Testis (tissue), 5 donors: ENCODE measurements at places on chromosomes 16 and 17. TPM values are rescaled to one million over a fixed set of nuclear protein-coding genes. Genes with fewer than 3 reads are reported as not detected.
A peak's percentile ranks its signal among the peaks of the same experiment; 100 is the strongest.

DPEP2 gene
- total RNA-seq: 3.0 TPM

NPW gene
- total RNA-seq: 8.2 TPM

DNA sequence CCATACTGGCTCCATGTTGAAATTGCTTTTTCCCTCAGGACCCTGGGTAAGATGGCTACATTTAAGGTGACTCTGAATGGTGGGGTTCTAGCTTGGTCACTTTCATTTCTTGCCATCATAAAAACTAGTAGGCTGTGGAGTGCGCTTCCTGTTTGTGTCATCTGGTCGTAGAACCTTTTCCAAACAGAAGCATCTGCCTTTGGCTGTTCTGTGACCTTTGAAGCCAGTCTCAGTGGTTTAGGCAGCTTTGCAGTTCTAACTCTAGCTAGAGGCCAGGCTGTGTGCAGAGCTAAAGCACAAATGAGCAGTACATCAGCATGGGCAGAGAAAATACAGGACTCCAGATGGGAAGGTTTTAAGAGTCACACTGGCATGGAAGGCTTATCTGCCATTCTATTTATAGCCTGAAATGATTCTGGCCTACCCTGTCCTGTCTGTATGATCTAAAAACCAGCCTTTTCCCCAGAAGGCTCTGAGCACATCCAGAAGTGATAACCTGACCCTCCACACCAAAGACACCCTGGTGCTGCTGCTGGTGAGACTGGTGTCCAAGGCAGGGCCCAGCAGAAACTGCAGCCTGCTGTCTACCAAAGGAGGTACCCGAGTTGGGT lies 8.6 kb downstream of the ESRP2 start:
- no peaks in the 10 kb centered on the region for H3K36me3 ChIP-seq
- H3K4me3 ChIP-seq: no peak overlapping the region
- H3K27ac ChIP-seq: no peak overlapping the region
- no peaks in the 10 kb centered on the region for H3K27me3 ChIP-seq
- no peaks in the 10 kb centered on the region for H3K4me1 ChIP-seq
- DNase-seq: no peak

DNA sequence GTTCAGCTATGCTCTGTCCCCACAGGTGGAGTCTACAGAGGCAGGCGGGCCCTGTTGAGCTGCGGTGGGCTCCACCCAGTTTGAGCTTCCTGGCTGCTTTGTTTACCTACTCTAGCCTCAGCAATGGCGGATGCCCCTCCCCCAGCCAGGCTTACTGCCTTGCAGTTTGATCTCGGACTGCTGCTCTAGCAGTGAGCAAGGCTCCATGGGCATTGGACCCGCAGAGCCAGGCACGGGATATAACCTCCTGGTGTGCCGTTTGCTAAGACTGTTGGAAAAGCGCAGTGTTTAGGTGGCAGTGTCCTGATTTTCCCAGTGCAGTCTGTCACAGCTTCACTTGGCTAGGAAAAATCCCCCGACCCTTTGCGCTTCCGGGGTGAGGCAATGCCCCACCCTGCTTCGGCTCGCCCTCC lies 89.1 kb downstream of the BCAS3 start:
- no peak for DNase-seq
- H3K4me1 ChIP-seq: no peaks in the 10 kb centered on the region
- H3K27ac ChIP-seq: no peak overlapping the region
- no peaks in the 10 kb centered on the region for H3K36me3 ChIP-seq

PABPN1L gene
- not detected for total RNA-seq

DNA sequence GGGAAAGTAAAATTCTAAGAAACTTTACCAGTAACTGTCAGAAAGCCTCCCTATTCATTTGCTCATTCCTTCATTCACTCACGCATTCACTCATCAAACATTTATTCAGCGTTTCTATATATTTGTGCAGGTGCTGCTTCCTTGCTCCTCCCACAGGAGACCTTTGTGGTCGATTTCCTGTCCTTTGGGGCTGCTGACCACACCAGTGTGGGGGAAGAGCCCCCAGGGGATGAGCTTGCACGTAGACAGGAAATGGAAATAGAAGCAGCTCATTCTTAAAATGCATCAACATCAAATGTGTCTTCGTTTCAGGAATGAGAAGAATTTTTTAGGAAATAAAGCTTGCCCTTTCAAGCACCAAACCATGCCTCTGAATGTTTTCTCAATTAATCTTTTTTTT lies 9.6 kb downstream of the PIK3R6 start:
- DNase-seq: no peak

DNA sequence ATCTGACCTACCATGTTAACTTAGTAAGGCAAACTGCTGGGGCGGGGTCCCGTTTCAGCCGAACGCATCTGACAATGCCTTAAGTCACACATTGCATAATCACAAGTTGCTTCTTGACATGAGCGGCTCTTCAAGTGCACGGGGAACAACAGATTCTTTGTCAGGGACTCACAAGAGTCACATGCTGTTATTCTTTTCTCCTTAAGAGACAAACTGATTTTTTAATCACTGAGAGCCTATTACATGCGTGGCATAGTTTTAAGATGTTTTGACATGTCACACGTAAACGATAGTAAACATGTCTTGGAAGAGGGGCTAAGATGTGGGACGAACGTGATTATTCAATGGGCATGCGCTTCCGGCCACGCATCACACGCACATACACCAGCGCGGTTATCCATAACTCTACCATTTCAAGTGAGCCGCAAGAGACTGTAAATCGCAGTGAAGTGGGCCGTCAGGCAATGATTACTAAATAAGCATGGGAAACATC lies 63.4 kb downstream of the ADCY9 start:
- no peaks in the 10 kb centered on the region for H3K36me3 ChIP-seq
- peak overlapping the region; percentile 77 for H3K27ac ChIP-seq
- DNase-seq: peak; percentile 68
- no peak overlapping the region for H3K4me3 ChIP-seq

- H3K27me3 ChIP-seq: no peaks in the 10 kb centered on the region
- H3K36me3 ChIP-seq: no peaks in the 10 kb centered on the region
- no peak overlapping the region for H3K27ac ChIP-seq
- no peak for DNase-seq
- H3K4me3 ChIP-seq: no peak overlapping the region
Measured at GRCh38 chr17:74012465-74012864, 191.0 kb upstream of the RPL38 start.

GRCh38 chr17:63275971-63276745 lies 169.9 kb downstream of the CYB561 start:
- no peak overlapping the region for H3K4me3 ChIP-seq
- no peak overlapping the region for H3K27ac ChIP-seq
- no peak for DNase-seq
- H3K4me1 ChIP-seq: no peaks in the 10 kb centered on the region
- H3K27me3 ChIP-seq: no peaks in the 10 kb centered on the region
- no peaks in the 10 kb centered on the region for H3K36me3 ChIP-seq

GRCh38 chr16:4004206-4004605 lies 112.0 kb downstream of the ADCY9 start:
- no peaks in the 10 kb centered on the region for H3K36me3 ChIP-seq
- no peak for DNase-seq
- peaks cover 13% of the 10 kb centered on the region for H3K4me1 ChIP-seq
- no peak overlapping the region for H3K4me3 ChIP-seq
- no peak overlapping the region for H3K27ac ChIP-seq

DNA sequence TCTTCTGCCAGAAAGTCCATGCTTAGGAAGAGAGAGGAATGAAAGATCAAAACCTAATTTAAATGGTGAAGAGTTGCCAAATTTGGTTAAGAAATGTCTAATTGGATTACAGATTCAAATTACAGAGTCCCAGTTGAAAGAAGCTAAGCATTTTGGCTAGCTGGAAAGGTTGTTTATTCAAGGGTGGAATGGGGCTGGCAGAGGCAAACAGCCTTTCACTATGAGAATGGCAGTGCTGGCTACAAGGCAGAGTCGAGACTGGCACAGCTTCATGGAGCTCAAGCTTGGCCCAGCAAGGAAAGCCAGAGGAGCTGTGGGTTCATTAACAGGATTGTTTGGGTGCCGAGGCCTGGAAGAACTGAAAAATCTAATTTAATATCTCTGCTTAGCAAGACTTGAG lies 13.6 kb downstream of the MAP3K3 start:
- DNase-seq: no peak
- H3K27ac ChIP-seq: no peak overlapping the region
- no peak overlapping the region for H3K4me3 ChIP-seq
- peaks cover 15% of the 10 kb centered on the region for H3K4me1 ChIP-seq
- H3K36me3 ChIP-seq: no peaks in the 10 kb centered on the region

DNA sequence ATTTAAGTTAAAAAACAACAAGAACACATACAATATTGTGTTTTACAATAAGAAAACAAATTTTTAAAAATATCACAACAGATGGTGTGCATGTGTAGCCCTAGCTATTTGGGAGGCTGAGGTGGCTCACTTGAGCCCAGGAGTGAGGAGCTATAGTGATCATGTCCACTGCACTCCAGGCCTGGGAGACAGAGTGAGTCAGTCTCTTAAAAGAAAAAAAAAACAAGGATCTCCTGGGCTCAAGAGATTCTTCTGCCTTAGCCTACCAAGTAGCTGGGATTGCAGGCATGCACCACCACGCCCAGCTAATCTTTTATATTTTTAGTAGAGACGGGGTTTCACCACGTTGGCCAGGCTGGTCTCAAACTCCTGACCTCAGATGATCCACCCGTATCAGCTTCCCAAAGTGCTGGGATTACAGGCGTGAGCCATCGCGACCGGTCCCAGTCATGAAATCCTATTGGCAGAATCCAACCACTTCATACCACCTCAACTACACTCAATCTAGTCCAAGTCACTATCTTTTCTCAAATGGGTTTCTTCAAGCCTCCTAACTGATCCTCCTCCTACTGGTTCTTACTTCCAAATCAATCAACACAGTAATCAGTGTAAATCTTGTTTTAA lies 55.0 kb downstream of the STH start:
- DNase-seq: no peak
- H3K27ac ChIP-seq: no peak overlapping the region
- H3K36me3 ChIP-seq: peaks cover 4% of the 10 kb centered on the region
- no peaks in the 10 kb centered on the region for H3K4me1 ChIP-seq

DNA sequence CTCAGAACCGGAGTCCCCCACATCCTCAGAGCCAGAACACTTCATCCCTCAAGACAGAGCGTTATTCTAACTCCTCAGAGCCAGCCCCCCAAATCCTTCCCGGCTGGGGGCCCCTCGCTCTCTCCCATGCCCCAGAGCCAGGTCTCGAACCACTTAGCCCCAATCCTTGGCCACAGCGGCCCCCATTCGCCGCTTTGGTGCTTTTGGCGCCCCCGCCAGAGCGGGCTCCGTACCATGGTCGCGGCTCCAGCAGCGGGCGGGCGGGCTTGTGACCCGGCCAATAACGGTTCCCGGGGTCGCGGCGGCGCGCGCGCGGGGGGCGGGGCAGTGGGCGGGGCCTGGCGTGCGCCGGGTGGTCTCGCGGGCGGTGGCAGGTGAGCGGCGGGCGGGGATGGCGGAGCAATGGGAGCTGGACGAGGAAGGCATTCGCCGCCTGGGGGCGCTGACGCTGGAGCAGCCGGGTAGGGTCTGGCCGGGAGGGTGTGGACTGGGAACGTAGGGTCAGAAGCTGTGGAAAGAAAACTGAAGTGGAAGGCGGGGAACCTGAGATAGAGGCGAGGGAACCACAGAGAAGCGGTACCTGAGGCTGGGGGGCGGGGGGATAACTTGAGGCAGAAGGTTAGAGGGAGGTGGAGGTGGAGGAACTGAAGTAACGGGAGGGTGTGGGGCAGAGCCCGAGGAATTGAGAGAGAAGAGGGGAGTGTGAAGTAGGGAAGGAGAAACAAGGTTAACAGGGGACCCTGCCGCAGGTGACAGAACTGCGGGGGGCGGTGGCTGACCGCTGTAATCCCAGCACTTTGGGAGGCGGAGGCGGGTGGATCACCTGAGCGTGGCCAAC lies at the start of the genes KCTD19 and LRRC36:
TSS of gene KCTD19 (minus strand) at position 270 of the 838 bp plus-strand sequence. CDS start at position 236, 34 bp downstream.
TSS of gene LRRC36 (plus strand) at position 344 of the 838 bp plus-strand sequence. CDS start at position 392, 48 bp downstream.
- H3K27me3 ChIP-seq: no peaks in the 10 kb centered on the region
- no peaks in the 10 kb centered on the region for H3K36me3 ChIP-seq
- peak; percentile 86 for DNase-seq
- H3K27ac ChIP-seq: peak within 1 kb of the TSS; percentile 59
- no peaks in the 10 kb centered on the region for H3K4me1 ChIP-seq

GRCh38 chr17:22303096-22303495 lies 610.8 kb downstream of the KCNJ18 start:
- H3K27me3 ChIP-seq: no peaks in the 10 kb centered on the region
- no peak overlapping the region for H3K27ac ChIP-seq
- H3K36me3 ChIP-seq: no peaks in the 10 kb centered on the region
- DNase-seq: no peak

DNA sequence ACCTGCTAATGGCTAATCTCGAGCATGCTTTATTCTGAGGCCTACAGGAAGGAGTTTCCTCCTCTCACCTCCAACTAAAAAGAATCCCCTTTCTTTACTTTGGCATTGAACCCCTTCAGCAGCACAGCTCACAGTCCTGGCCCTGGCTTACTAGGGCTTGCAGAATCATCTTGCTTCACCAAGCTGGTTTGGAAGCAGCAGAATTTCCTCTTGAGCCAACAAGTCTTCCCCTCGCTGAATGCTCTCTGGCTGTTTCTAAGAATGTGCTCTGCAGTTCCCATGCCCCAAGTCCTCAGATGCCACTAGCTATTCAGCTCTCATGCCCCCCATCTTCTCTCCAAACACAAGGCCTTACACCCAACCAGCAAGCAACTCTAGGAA lies 271.2 kb downstream of the NTN1 start:
- DNase-seq: no peak
- H3K27ac ChIP-seq: no peak overlapping the region
- no peaks in the 10 kb centered on the region for H3K36me3 ChIP-seq
- H3K4me1 ChIP-seq: no peaks in the 10 kb centered on the region
- no peaks in the 10 kb centered on the region for H3K27me3 ChIP-seq
- H3K4me3 ChIP-seq: no peak overlapping the region

GRCh38 chr17:20010099-20010863 lies 1.1 kb downstream of the SPECC1 start:
- no peaks in the 10 kb centered on the region for H3K36me3 ChIP-seq
- H3K27ac ChIP-seq: peak overlapping the region; percentile 91
- H3K27me3 ChIP-seq: no peaks in the 10 kb centered on the region

- H3K4me3 ChIP-seq: no peak overlapping the region
- H3K36me3 ChIP-seq: no peaks in the 10 kb centered on the region
- no peak for DNase-seq
- H3K4me1 ChIP-seq: no peaks in the 10 kb centered on the region
- H3K27ac ChIP-seq: no peak overlapping the region
Measured at GRCh38 chr16:81366316-81366932, 51.7 kb downstream of the GAN start.

DNA sequence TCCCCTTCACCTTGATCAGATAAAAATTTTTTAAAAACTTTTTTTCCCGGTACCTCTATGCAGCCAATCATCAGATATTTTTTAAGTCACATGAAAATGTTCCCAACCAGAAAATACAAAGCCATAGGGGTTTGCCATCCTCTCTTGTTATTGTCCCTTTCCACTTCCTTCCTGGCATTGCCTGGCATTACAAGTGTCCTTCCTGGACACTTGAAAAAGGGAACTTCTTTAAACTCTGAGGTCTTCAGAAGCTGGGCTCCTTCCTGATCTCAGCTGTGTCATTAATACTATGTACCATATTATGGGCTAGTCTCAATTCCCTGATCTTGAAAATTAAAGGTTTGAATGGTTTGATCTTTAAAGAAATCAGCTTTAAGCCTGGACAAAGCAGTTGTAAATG lies 64.9 kb downstream of the TEX14 start:
- H3K36me3 ChIP-seq: no peaks in the 10 kb centered on the region
- H3K4me1 ChIP-seq: no peaks in the 10 kb centered on the region
- no peak overlapping the region for H3K27ac ChIP-seq

C17orf50 gene
- total RNA-seq: 102 TPM

EME1 gene
- 15.6 TPM for total RNA-seq

PRMT7 gene
- 99.3 TPM for total RNA-seq
